ENCODE measurements at places on chromosomes 6 and 20.

DNA sequence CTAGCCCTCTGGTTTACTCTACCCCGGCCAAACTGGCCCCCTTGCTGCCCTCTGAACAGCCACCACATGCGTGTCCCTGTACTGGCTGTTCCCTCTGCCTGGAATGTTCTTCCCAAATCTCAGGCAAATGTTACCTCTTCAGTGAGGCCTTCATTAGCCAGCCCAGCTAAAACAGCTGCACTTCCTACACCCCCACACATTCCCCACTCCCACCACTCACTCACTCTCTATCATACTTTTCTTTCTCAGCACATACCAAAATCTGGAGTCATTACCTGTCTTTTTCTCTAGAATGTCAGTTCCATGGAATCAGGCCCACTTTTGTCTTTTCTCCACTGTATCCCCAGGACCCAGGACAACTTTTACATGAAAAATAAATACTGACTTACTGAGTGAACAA is 401.2 kb upstream of the SULF2 start:
- DNase-seq: no peak

- DNase-seq: no peak
These were observed 15.1 kb upstream of the FOXC1 start for GRCh38 chr6:1594445-1595200.

- DNase-seq: no peak
These were observed 109.0 kb downstream of the TAF4 start for GRCh38 chr20:61956396-61957342.

DNA sequence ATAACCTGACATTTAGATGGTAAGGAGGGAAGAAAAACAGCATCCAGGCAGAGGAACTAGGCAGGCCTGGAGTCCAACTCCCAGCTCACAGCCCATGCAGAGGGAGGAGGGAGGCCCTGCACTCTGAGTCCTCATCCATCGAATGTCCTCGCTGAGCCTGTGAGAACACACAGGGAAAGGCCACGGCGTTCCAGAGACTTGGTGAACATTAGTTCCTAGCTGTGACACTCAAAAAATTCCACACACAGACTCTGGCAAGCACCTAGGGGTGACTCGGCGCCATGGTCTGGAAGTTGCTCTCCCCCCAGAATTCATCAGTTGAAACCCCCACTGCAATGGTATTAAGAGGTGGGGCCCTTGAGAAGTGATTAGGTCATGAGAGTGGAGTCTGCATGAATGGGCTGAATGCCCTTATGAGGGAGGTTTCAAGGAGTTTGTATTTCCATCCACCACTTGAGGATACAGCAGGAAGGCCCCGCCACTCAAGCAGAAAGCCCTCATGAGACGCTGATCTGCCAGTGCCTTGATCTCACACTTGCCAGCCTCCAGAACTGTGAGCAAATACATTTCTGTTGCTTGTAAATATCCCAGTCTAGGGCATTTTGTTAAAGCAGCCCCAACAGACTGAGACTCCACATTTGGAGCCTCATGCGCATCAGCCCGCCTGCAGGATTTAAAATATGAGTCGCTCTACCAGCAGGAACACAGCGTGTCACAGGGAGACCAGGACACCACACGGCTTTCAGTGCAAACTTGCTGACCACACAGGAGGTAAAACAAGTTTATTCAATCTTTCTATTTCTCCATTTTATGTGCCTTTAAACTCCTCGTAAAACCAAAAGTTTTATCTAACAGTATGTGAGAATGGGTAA is 73.9 kb downstream of the WDR27 start:
- DNase-seq: peak; percentile 75

DNA sequence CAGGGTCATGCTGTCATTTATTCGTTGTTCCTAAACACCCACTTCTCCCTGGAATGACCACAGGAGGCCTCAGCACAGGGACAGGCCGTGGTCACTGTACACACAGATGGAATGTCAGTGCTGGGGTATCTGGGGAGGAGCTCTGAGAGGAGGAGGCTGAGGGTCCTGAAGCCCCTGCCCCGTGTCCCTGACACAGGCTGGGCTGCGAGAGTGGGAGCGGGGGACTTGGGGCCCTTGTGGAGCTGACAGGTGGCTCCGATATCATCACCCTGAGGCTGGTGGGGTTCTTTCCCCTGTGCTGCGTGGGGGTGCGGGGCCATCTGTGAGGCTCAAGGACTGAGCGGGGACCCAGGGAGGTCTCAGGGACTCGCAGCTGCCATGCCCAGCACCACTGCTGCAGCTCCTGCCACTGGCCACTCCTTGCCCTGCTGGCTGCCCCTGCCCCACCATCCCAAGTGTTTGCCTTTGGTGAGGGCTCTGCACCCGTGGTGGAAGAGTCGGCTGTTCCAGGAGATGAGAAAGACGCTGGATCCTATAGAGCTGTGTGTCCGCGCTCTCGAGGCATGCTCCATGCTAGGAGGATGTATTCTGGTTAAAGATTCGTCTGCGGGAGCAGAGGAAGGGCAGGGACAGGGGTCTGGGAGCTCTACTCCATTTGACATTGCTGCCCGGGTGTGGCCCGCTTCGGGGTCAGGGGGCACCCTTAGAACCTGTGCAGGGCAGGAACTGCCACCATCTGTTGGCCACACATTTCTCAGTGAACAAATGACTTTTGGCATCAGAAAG is 18.9 kb downstream of the NPEPL1 start:
- no peak for DNase-seq

- DNase-seq: no peak
These were observed 160.8 kb downstream of the ZDHHC14 start for GRCh38 chr6:157541618-157542413.

DNA sequence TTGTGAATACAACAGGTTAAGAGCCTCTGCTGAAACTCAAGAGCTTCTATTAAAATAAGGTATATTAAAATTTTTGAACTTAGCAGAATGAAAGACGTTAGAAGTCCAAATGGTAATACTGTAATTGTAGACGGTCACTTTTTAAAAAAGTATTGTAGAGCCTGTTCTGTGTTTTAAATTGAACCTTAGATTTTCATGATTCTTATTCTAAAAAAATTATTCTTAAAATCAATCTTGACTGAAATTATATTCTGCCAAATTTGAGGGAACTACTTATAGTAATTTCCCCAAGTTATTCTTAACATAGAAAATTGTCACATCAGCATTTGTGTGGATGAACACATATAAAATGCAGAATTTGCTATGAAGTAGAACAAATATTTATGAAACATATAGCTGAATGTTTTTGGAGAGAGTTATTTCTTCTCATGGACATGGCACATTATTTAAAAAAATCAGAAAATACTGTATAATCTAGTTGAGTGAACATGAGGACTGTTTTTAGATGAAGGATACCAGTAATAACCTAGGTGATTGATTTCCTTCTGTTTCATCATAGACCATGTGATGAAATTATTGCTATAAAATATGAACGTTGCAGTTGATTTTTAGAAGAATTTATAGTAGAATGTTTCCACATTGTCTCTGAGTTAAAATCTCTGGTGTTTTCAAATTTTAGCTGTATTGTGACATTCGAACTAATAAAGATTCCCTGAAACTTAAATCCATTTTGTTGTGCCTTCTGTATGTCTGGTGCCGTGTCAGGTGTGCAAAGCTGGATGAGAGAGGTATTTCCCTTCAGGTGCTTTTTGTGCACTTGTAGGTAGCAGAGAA is 2.8 kb downstream of the TBPL1 start:
- DNase-seq: no peak

DNA sequence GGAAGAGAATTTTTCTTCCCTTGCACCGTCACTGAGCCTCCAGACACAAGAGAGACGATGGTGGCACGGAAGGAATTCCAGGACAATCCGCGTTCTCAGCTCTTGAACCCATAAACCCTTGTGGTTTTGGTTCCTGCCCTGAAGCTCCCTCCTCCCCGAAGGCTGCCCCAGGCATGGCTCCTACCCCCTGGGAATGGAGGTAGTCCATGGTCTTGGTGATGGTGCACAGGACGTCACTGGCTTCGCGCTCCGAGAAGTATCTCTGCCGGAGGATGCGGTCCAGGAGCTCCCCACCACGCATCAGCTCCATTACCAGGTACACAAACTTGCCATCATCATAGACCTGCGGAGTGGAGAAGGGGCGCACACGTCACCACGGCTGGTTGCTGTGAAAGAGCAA is 47.5 kb upstream of the MPC1 start:
- DNase-seq: no peak

GRCh38 chr6:14921170-14921569 is 324.7 kb upstream of the JARID2 start:
- DNase-seq: no peak

DNA sequence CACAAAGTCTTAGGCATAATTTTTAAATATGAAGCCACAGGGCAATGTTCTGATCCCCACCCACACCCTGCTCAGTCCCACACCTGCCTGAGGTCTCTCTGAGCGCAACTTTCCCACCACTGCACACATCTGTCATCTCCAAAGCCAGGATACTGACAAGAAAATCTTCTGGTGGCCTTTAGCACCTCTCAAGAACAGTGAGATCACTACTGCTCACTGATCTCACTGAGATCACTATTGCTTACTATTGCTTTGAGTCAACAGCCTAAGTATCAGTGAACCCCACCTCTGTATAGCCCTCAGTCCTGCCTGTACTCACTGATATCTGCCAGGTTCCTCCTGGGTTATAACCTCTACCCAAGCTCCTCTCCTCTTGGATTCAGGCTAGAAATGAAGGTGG is 6.4 kb downstream of the TNFRSF21 start:
- no peak for DNase-seq

Data from DMS79 treated with DMSO at 0.1 percent for 48 hours (cell line).